ENCODE measurements at places on chromosomes 1 and 21.

DNA sequence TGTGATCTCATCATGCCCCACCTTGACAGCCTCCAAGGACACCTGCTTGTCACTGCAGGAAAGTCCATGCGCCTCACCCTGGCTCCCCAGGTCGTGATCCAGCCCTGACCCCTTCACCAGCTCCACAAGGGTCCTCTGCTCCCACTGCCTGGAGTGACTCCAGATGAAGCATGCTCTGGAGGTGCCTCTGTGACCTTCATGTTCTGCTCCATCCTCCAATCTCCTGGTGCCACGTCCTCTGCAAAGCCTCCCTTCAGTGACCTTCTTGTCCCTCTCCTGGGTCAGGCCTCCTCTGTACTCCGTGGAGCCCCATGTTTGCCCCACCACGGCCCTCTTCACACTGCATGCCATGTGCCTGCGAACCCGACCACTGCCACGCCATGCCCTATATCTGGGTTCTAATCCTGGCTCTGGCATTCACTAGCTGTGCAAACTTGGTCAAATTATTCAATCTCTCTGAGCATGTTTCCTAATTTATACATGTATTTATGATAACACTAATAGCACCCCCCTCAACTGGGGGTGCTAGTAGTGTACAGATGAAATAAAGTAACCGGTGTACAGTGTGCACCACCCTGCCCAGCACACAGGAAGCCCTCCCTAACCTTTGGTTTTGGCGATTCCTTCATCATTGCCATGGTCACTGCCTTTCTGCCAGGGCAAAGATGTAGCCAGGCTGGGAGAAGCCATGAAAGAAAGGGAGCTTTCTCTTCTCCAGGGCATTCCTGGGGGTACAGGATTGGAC, 77.4 kb downstream of the STUM start:
- no peak for DNase-seq

DNA sequence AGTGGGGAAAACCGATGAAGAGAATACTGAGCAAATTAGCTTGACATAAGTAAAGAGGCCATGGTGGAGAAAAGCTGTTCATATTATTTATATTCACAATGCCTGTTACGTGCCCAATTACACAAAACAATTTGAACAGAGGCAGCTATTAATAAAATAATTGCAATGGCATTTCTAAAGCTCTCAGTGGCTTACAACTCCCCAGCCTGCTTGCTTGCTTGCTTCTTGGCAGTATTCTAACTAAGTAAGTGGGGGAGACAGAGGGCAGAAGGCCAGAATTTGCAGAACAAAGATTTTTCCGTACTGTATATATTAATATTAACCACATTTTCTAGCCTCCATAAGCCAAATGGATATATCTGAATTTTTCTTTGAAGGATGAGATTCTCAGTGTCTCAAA, 12.9 kb downstream of the PTPN14 start:
- no peak for DNase-seq

DNA sequence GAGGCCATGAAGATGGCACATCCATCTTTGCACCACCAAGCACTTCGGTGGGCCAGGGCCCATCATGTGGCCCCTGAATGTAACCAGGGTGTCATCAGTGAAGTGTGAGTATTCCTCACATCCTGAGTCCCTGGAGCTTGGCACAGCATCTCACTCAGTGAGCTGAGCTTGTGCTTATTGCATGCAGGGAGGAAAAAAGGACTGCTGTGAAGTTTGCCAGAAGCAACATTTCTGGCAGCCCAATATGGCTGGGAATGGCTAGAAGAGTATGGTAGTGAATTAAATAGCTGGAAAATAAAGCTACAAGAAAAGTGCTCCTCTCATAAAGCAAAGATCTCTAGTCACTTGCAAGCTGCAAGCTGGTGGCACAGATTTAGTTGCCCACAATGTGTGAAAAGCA, 109.3 kb downstream of the TNFSF18 start:
- DNase-seq: no peak

- DNase-seq: no peak
These were observed 6.5 kb downstream of the ACTRT2 start for GRCh38 chr1:3027611-3028371.

GRCh38 chr21:38307771-38308531, 51.2 kb downstream of the KCNJ15 start:
- no peak for DNase-seq

- DNase-seq: no peak
These were observed 763.3 kb upstream of the BRINP3 start for GRCh38 chr1:191240925-191241324.

GRCh38 chr21:42861848-42862400, 17.4 kb downstream of the WDR4 start:
- no peak for DNase-seq

DNA sequence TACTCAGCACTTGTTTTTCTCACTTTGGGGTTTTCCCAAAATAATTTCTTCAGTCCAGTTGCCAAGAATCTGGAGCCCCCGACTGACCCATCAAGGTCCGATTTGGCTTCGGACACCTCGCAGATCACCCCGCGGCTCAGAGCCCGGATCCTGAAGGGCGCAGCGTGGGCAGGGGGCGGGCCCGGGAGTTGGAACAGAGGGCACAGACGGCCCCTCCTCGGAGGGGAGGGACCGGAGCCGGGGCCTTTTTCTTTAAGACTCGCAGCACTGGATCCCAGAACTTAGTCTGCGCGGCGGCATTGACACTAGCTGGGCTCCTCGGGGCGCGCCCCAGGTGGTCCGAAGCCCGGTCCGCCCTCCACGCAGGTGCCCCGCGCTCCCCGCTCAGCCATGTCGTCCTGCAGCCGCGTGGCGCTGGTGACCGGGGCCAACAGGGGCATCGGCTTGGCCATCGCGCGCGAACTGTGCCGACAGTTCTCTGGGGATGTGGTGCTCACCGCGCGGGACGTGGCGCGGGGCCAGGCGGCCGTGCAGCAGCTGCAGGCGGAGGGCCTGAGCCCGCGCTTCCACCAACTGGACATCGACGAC, at the start of gene CBR3:
Gene CBR3 (plus strand): TSS at position 277 of the 588 bp plus-strand sequence. CDS start 114 bp downstream, at position 391.
- DNase-seq: no peak

DNA sequence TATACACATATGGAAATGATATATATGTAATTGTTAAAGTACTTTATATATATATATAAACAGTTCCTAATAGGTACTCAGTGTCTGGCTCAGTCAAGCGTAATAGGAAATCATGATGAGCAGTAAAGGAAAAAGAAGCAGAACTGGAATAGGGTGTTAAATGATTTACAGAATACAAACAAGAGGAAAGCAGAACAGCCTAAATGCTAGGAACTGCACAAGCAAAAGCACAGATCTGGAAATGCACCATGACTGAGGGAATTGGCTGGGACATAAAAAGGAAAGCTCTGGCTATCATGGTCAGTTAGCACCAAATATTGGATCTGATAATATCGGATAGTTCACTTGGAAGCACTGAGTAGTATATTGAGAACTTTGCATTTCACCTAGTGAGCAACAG, 51.8 kb downstream of the SLC44A5 start:
- no peak for DNase-seq

GRCh38 chr1:47241114-47242113, 9.4 kb upstream of the TAL1 start:
- no peak for DNase-seq

DNA sequence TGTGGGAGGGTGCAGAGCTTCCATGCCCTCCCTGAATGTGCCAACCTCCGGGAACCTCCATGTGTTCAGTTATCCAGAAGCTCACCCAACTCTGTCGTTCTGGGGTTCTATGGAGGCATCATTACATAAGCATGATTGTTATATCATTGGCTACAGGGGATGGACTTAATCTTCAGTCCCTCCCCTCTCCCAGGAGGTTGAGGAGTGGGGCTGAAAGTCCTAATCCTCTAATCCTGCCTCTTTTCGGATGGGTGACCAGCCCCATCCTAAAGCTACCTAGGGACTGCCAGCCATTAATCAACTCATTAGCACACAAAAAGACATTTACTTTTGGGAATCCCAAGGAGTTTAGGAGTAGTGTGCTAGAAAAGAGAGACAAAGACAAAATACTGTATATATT, 32.0 kb upstream of the PSEN2 start:
- DNase-seq: no peak

DNA sequence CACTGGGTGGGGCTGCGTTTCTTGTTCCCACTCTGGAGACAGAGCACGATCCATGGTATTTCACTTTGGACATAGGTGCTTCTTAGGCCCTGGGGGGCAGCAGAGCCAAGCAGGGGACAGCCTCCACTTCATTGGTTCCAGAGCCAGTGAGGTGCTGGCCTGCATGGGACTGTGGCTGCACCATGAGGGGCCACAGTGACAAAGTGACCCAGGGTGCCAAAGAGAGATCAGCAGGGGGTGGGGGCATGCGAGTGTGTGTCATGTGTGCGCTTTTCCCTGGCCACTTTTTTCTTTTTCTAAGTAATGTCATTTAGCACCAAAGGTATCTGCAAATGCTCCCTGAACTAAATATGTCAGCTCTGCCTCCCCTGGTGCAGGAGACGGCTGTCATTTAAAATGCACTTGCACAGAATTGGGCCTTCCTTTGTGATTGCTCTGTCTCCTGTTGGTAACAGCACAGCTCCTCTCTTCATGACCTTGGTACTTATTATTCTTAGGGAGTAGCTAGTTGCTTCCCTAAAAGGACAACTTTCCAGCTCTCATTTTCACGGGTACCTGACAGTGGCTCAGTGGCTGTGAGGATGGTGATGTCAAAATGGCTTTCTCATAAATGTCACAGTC, 75.5 kb upstream of the VAMP3 start:
- DNase-seq: no peak

GRCh38 chr21:28604946-28605537, 387.6 kb downstream of the LTN1 start:
- DNase-seq: no peak

GRCh38 chr1:232012773-232013386, 386.3 kb downstream of the DISC1 start:
- peak; percentile 93 for DNase-seq

DNA sequence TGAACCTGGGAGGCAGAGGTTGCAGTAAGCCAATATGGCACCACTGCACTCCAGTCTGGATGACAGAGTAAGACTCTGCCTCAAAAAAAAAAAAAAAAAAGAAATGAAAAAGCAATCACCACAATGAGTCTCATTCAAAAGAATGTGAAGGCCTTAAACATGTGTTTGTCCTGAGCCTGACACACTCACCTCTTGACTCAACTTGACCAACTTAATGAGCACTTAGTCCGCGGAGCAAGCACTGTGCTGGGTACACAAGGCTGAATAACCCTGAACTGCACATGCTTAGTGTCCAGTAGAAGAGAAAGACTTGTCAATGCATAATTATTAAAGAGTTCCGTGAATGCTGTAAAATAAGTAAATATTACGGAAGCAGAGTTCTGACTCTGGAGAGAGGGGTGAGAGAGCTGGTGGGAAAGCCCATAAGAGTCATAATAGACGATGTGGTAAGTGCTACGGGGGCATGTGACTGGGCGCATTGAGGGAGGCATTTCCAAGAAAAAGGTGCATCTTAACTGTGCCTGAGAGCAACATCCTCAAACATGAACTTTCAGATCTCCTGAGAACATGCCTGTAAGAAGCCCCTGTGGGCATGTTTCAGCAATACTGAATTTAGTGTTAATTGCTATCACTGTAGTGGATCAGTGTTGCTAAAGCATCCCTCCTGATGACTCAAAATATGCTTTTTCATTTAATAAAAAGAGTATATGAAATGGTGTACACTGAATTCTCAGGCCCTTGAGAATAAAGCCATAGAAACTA, 27.2 kb downstream of the MCOLN2 start:
- DNase-seq: no peak

GRCh38 chr1:21946836-21947587, 9.9 kb upstream of the HSPG2 start:
- peak; percentile 74 for DNase-seq

GRCh38 chr1:53280496-53280895, 42.2 kb upstream of the MAGOH start:
- DNase-seq: no peak

DNA sequence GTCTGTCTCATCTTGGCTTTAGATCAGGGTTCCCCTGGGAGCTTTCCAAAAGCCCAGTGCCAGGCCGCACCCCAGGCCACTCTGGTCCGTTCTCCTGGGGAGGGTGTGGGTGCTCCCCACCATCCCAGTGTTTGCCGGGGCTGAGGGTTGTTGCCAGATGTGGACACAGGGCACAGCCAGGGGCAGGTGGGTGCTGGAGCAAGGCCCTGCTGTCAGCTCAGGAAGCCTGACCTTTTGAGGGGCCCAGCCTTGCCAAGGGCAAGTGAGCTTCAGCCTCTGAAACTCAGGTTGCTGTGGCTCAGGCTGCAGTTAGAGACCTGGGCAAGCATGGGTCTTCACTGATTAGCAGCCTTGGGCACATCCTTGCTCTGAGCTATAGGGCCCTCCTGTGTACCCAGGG, 22.8 kb upstream of the ZBTB21 start:
- DNase-seq: no peak

DNA sequence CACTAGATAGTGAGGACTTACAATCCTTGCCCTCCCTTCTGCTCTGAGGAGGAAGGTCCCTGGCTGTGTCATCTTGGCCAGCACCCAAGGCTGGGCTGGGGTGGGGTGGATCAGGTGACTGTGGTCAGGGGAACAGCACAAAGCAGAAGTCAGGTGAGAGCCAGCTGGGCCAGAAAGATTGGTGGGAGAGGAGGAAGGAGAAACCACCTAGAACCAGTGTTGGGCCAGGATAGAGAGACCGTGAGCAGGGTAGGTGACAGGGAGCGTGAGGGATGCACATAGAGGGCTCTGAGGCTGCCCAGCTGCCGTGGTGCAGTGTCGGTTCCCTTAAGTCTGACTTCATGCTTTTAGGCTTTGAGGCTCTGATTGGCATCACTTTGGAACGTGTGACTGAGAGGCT, 22.7 kb downstream of the NCF2 start:
- no peak for DNase-seq

DNA sequence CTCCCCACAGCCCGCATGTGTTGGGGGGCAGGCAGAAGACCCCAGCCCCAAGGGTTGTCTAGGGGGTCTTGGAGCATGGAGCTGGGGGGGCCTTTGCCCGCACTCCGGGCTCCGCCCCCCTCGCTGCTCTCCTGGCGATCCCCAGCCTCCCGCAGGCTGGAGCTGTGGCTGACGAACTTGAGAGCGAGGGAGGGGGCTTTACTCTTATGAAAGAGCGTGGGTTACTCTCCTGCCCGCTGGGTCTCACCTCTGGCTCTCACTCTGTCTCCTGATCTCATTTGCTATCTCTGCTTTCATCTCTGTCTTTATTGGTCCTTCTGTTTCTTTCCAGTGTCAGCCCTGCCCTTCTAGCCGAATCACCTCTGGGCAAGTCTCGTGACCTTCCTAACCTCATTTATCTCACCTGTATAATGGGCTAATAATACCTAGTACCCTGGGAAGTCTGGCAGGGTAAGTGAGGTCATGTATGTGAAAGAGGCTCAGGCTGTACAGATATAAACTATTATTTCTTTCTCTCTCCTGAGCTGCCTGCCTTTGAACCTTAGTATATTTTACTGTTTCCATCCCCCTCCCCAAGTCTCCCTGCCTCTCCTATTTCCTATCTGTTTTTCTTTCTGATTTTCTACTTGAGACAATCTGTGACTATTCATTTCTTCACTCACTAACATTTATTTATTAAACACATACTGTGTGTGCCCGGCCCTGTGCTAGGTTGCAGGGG, 731 bp downstream of the EFNA4 start:
- DNase-seq: no peak

DNA sequence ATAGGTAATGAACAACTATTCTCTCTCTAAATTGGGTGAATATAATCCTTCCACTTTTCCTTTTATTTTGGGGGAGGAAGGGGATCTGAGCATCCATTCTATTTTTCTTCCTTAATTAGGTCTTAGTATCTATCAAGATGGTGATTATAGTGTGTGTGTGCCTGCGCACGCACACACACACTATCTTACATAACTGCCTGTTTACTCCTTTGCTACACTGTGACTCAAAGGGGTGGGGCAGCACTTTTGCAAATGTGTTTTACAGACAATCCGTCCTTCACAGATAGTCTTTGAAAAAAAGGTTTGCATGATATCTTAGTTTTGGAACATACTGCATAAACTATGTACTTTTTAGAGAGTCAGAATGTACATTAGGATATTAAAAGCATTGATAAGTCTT, 191.5 kb downstream of the SDCCAG8 start:
- no peak for DNase-seq
